ENCODE measurements at places on chromosomes 2 and 18.
A peak's percentile ranks its signal among the peaks of the same experiment; 100 is the strongest.

GRCh38 chr2:24747299-24747698 is 45.9 kb downstream of the PTRHD1 start:
- DNase-seq, result no peak

DNA sequence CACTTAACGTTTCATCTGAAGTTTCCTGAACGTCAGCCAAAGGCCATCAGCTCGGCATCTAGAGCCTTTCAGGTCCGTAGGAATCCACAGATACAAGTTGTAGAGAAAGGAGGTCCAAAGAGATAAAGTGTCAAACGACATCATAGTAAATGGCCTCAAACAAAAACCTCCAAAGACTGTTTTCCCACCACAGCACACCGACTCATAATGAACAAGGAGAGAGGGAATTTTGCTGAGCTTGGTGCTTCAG is 150.3 kb downstream of the PXDN start:
- DNase-seq, result no peak

GRCh38 chr2:214019229-214019972 is 391.5 kb upstream of the VWC2L start:
- DNase-seq, result peak; percentile 57

GRCh38 chr2:72191441-72191840 is 43.8 kb upstream of the CYP26B1 start:
- no peak for DNase-seq

GRCh38 chr2:109287838-109288237 is 158.8 kb downstream of the SH3RF3 start:
- DNase-seq, result no peak

- no peak for DNase-seq
These were observed 29.5 kb upstream of the CHN1 start for GRCh38 chr2:175034716-175035115.

DNA sequence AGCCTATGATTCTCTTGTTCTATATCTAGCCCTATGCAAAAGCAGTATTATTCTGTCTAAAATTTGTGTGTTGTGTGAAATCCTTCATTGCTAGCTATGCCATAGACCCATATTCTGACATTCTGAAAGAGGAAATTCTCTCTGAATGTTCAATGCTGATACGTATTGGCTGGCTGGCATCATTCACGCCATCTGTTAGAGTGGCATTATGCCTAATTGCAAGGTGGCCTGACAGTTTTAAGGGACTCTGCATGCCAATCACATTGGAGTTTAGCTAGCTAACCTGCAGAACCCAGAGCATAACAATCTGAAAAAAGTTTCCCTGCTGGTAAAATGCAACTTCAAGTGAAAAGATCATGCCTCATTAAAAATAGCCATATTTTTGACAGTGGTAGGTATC is 316.0 kb downstream of the SOX11 start:
- no peak for DNase-seq

GRCh38 chr2:95539836-95540235 is 52.0 kb upstream of the TRIM43 start:
- no peak for DNase-seq

DNA sequence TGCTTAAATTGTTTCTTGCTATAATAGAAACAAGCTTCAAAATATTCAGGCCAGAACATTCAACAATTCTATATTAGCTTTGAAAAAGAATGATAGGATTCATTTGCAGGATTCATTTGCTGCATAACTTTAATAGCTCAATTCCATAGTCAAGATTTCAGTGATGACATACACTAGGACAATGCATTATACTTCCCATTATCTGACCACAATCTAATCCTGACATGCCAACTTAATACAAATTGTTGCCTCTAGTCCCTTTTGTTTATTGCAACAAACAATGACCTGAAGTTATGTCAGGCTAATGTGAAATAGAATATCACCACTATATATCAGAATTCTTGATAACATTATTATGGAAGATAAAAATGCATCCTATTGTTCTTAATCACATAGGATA is 169.4 kb downstream of the DNAH7 start:
- DNase-seq, result no peak

DNA sequence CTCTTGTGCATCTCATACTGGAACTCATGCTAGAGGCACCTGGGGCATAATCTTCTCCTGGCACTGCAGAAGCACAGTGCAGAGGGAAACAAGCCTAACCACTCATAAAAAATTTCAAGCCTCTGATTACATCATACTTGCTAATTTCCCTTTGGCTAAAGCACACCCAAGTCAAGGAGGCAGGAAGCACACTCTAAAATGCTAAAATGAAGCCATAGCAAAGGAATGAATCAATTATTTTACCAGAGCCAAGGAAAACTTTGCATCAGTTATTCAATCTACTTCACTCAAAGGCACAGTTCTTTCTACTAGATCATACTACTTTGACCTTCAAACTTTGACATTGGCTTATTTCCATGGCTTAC is 79.6 kb upstream of the SPOPL start:
- DNase-seq, result no peak

DNA sequence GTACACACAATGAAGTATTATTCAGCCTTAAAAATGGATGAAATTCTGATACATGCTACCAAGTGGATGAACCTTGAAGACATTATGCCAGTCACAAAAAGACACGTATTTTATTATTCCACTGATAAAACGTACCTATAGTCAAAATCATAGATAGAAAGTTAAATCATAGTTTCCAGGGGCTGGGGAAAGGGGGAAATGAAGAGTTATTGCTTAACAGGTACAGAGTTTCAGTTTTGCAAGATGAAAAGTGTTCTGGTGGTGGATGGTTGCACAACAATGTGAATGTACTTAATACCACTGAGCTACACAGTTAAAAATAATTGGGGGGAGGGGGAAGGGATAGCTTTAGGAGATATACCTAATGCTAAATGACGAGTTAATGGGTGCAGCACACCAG is 279.0 kb upstream of the STON1 start:
- no peak for DNase-seq

DNA sequence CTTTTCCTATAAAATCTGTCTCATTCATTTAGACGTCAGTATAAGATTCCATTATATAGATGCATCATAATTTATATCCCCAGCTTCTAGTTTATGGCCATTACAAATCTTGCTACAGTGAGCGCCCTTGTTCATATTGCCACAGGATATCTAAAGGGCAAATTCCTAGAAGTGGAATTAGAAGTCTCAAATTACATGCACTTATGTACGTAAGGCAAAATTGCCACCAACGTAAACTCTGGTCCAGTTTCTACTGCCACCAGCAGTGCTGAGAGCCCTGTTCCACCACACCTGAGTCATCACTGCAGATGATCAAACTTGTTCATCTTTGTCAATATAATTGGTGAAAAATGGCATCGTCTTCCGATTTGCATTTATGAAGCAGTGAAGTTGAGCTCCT is 90.9 kb upstream of the ID2 start:
- DNase-seq, result no peak

DNA sequence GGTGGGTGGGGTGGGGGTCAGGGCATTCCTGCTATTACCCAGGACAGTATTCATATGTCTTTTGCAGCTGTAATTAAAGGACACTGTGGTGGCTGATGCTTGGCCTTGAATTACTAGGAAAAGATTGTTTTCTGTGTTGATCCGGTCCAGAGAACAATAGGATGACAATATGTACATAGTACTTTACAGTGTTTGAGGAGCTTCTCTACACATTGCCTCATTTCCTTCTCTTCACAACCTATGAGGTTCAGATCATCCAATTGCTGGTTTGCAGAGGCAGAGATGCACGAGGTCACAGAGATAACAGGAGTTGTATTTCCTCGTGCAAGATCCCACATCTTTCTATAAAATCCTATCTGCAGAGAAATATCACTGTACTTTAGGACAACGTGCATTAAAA is 119.5 kb downstream of the LIPG start:
- DNase-seq, result peak; percentile 86

GRCh38 chr2:200765139-200765951 is 46.4 kb upstream of the BZW1 start:
- DNase-seq, result no peak

DNA sequence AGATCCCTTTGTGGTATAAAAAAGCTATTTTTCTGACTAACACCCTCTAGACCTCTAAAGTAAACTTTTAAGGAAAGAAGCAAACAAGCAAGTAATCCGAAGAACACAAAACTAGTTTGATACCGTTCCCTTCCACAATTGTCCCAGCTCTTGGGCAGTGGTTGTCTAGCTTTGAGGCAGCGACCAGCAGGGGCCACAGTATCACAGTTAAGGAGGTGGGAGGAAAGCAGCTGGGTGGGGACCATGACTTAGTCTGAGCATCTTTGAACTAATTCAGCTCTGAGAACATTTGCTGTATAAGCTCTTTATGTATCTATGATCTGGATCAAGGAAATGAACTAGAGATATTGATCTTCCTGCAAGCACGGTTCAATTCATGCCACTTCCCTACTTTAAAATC is 51.0 kb downstream of the SF3B1 start:
- no peak for DNase-seq

GRCh38 chr2:203025592-203025991 is 10.9 kb downstream of the NBEAL1 start:
- no peak for DNase-seq

DNA sequence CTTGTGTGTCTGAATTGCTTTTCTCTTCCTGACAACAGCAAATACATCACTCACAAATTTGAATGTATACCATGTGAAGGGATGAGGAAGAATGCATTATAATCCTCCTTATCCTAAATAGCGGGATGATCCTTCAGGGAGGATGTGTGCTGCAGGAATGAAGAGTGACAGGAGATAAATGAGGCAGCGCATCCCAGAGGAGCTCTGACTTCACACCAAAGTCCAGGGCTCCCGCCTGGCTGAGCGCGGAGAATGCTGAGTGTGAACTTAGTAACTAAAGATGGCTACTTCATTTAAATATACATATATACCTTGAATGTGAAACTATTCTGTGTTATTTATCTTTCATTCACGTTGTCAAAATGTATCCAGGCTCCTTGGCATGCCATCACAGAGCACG is 145.2 kb upstream of the TPO start:
- no peak for DNase-seq

GRCh38 chr2:15941481-15941850 is 1.1 kb downstream of the MYCN start:
- no peak for DNase-seq

DNA sequence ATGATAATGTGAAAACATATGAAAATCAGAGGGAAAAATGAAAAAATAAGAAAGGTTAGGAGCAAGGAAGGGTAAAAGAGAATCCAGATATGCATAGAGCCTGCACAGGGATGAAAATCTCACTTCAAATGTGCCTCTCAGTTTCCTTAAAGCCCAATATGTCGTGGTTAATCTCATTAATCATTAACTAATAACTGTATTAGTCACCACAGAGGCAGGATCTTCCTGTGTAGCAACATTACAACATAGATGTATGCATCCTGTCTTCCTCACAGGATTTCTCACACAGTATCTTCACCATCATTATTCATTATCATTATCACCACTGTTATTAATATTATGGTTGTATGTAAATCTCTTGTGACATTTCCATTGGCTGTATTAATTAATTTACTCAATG is 361.2 kb upstream of the SOX11 start:
- DNase-seq, result no peak

DNA sequence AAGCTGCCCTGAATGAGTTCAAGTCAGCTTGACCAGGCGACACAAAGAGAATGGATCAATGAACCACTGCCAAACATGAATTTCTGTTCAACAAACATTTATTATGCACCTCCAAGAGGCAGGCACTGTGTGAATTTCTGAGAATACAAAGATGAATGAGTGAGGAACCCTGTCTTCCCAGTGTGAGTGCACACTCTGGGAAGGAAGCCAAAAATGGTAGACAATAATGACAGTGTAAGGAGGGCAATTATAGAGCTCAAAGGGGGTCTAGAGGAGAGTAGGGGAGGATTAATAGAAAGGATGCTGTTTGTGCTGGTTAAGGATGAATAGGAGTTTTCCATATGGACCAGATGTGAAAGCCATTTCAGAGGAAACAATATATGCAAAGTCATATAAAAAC is 213.4 kb downstream of the DCC start:
- no peak for DNase-seq

DNA sequence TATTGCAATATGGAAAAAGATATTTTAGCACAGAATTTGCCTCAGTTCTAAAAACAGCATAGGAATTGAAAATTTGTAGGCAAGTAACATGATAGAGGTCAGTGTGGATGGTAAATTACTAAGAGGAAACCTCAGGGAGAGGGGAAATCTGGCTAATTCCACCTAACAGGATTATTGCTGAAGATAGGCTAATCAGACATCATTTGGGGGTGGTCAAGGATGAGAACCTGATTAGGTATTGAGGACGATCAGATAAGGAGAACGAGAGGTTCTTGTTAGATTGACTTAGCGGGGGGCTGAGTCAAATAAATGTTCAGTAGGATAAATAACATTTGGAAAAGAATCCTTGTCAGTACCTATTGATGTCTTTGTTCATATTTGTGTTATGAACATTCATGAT is 543.2 kb upstream of the LRRTM4 start:
- DNase-seq, result no peak

GRCh38 chr2:99572373-99573164 is 82.8 kb upstream of the REV1 start:
- DNase-seq, result peak; percentile 45

- peak; percentile 48 for DNase-seq
These were observed 26.4 kb upstream of the MSTN start for GRCh38 chr2:190088917-190089316.

DNA sequence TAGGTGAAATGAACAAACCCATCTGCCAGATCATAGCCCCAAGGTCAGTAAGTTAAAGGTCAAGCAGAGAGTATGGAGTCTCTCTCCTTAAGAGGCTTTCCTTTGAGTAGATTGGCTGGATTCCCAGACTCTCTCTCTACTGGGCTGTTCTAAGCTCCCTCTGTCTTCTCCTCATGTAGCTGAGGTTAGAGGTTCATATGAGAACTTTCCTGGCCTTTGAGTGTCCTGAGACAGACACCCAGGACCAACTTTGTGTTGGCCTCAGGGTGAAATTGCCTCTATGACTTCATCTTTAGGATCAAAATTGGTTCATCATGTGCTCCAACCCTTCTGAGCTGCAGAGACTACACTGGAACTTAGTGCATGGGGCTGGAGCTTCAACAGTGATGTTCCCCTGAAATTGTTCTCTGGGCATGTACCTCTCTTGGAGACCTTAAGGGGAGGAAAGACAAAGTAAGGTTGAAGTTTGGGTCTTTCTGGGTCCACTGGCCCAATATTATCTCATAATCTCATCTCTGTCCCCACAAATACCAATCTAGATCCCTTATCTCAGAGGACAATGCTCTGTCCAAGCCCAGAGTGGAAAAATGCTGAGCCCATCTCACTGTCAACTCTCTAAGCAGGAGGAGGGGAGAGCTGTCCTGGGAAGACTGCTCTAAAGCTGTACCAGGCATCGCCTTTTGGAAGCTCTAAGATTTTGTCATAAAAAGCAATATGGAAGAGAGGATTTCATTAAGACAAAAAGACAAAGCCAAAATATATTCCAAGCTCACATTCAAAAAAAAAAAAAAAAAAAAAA is 177.3 kb upstream of the ARL4C start:
- no peak for DNase-seq

DNA sequence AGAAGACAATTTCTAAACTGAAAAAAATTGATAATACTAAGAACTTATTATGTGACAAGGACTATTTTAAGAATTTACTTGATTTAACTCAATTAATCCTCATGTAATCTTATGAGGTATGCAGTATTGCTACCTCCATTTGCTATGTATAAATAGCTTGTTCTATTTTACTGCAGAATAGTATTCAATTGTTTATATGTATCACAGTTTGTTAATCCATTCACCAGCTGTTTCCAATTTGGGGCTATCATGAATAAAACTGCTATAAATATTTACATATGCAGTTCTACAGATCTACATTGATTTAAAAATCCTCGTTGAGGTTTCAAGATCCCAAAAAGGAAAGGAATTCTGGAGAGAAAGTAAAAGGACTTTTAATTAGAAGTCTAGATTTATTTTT is 54.8 kb upstream of the DOCK10 start:
- no peak for DNase-seq

GRCh38 chr2:231542136-231542535 is 11.9 kb upstream of the NMUR1 start:
- no peak for DNase-seq

All from LNCaP clone FGC (cell line).